RPMI7951 (cell line): ENCODE measurements at places on chromosomes 3 and 15.

DNA sequence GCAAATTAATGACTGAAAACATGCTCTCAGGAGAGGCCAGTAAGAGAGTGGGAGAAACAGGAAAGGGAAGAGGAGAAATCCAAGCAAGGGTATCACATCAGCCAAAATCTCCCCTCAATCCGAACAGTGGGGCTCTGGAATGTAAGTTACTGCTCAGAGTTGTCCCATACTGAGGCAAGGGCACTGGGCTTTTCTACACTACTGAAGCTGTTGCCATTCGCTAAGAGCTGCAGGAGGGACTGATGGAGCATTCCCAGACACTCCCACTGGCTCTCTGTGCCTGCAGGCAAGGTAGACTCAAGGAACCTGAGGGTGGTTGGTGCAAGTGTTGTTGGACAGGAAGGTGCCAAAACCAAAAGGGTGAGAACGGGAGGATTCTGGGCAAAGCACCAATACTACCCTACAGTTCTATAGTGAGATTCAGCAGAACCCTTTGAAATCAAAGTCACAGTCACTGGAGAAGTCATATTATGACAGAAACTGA, 46.1 kb downstream of the NEK10 start:
- no peak for DNase-seq

DNA sequence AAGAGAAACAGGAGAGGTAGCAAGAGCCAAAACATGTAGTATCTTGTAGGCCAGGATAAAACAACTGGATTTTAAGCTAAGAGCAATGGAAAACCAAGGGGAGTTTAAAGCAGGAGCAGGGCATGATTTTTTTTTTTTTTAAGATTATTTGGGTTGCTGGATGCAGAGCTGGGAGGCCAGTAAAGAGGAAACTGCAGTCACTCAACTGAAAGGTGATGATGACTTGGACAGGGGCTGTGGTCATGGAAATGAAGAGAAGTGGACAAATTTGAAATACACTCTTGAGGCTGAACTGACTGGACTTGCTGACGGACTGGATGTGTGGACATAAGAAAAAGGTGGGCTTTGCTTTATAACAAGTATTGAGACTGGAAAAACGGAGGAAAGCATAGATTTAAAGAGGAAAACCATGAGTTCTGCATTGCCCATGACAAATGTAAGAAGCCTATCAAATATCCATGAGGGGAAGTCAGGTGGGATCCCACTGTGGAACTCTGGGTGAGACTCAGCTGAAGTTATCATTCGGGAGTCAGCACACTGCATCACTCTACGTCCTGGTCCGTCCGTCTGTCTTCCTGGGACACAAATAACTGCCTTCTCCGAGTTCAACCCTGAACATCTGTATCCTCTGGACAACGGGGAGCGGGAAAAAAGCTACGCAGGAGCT, 688 bp downstream of the XPC start:
- no peak for DNase-seq

DNA sequence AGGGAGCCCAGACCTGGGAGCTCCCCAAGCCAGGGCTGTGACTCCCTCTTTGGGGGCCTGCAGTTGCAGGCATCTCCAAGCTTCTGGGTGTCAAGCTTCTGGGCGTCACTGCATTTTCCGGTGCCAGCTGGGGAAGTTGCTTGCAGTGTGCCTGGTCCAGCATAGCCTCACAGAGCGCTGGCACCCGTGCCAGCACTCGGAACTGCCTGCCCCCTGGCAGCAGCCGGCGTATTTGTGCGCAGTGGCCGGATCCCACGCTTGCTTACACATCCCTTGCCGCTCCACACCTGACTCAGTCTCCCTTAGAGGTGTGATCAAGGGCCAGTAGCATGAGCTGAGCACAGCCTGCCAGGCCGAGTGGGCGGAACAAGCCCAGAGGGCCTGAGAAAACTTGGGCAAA, 37.0 kb downstream of the COMMD2 start:
- DNase-seq: no peak

DNA sequence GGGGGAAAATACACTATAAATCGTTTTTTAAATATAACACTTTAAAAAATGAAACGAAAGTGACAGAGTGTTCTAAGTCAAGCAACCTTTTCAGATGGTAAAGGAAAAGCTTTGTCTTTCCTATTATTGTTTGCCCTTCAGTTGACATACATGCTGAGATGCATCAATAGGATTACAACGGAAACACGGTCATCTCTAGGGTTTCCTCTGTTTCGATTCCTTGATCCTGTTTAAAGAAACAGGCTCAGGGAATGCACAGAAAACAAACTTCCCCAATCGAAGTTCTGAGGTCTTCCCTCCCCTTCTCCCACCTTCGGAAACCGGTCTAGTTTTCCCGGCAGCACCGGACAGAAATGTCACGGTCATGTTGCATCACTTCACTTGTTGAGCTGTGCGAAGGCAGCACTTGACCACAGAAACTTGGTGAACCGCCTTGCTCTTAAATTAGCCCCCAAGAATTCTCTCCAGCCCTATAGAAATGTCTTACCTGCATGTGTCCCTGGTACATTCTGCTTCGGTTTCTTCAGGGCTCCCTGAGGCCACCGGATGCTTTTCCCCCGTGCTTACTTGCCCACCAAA, 556 bp downstream of the PEX5L start:
- DNase-seq: no peak

DNA sequence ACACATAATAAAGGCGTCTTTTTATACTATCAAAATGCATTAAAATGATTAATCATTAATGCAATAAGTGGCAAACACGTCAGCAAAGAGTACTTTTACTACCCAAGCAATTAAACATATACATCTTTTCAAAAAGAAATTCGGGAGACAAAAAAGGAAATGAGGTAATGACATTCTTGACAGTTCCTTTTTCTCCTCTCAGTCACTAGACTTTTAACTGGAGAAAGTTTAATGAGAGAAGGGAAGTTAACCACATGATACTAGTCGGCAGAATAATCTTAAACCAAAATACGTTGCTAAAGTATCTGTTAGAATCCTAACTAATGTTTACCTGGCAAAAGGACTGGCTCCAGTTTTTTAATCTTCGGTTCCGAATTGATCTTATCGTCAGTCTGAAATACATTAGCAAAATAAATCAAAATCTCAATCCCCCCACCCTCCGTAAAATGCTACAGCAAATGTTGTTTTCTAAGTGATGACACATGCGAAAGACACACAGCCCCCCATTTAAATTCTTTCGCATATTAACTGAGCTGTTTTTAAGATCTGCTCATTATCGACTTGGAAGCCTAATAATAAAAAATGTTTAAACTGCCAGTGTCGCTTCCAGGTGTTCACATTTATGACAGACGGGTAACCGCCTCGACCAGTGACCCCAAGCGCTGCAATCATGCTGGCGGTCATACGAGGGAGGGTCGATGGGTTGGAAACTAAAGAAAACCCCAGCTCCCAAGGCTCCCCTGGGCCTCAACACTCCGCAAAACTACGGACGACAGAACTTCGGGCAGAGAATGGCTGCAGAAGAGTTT, 778 bp downstream of the MTMR10 start:
- no peak for DNase-seq

- no peak for DNase-seq
Observed at GRCh38 chr3:167694121-167694520, 40.4 kb upstream of the WDR49 start.

DNA sequence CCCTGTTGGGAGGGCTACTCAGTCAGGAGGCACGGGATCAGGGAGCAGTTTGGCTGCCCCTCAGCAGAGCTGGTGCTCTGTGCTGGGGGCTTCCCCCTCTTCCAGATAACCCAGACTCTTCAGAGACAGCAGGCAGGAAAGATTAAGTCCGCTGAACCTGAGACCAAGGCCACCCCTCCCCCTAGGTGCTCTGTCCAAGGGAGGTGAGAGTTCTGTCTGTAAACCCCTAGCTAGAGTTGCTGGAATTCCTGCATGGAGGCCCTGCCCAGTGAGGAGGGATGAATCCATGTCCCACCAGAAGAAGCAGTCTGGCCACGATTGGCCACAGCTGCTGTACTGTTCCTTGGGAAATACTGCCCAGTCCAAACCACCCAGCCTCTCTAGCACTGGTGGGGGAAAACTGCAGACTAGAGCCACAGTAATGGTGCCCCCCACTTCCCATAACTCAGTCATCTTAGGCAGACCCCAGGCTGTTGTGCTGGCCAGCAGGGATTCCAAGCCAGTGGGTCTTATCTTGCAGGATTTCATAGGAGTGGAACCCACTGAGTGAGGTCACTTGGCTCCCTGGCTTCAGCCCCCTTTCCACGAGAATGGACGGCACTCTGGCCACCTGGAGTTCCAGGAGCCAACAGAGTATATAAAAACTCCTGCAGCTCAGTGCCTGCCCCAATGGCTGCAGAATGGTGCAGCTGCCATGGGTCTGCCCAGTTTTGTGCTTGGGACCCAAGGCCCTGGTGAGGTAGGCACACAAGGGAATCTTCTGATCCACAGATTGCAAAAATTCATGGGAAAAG, 42.9 kb downstream of the NPAP1 start:
- DNase-seq: no peak

GRCh38 chr3:136263251-136263650, 13.1 kb downstream of the PCCB start:
- DNase-seq: no peak

- no peak for DNase-seq
Observed at GRCh38 chr3:125144653-125145314, 67.8 kb downstream of the SLC12A8 start.

DNA sequence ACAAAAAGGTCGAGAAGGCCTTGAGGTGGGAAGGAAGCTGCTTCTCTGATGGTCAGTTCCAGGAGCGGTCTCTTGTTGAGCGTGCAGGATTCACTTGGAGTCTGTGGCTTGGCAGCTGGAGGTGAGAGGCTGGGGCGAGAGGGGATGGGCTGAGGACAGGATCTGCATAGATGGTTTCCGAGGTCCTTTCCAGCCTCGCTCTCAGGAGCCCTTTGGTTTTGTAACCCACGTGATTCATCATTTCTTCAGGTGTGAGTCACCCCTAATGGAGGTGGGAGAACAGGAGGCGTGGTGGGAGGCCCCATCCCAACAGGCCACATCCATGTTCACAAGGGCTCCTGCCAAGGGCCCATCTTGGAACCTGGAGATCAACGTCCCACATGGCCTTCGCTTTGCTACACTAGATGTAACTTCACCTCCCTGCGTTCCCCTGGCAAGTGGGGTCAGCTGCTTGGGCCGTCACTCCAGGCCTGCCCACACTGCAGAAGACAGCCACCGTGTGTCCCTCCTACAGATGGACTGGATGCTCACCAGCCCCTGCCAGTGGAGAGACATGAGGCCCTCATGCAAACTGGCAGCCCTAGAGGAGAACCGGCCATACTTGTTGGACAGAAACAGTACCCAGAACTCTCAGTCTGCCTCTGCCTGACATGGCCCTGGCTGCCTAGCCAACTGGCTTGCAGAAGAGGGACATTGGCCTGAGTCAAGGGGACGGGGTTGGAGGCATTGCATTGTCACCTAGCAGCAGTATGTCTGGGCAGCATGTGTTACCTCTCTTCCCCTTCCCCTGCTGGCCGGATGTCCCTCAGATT, 1.6 kb upstream of the PCSK6 start:
- no peak for DNase-seq

- DNase-seq: no peak
Observed at GRCh38 chr3:247916-248315, 51.4 kb downstream of the CHL1 start.

- DNase-seq: no peak
Observed at GRCh38 chr3:115254492-115255196, 107.6 kb upstream of the ZBTB20 start.

DNA sequence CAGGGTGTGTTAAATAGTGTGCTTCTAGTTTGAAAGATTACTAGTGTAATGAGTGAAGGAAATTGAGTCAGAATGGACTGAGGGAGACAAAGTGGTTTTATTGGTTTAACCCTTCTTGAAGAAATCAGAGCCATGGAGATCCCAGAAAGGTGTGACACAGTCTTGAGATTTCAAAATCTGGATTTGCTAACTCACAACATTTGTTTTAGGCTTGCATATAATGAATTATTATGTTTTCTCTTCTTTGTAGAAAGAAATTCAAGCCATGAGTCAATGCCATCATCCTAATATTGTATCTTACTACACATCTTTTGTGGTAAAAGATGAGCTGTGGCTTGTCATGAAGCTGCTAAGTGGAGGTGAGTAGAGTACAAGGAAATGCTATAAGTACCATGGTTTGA, 25.1 kb downstream of the OXSR1 start:
- DNase-seq: no peak

GRCh38 chr3:143306407-143306806, 186.8 kb downstream of the CHST2 start:
- no peak for DNase-seq

GRCh38 chr15:86903642-86904421, 824.2 kb downstream of the AGBL1 start:
- DNase-seq: no peak

DNA sequence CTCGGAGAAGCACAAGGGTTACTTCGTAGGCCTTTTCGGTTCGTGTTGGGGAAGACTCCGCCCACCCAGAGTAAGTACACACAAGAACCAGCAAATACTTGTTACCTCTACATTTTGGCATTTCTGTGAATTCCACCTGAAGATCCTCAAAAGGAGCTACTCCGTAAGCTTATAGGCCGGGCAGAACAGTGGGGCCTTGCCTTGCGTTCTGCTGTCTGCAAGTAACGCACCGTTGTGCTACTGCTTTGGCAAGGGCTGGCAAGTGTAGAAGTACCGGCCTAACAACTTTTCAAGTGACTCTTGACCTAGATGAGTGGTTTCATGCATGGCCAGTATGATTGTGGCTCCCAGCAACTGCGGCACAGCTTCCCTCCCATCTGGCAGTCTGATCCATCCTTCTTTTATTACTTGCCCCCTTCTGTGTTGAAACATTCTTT, 6.4 kb upstream of the DNAAF4 start:
- no peak for DNase-seq

- DNase-seq: no peak
Observed at GRCh38 chr15:85986741-85987140, 92.9 kb upstream of the AGBL1 start.
